Pulmonary artery endothelial cell (primary cell): ENCODE measurements at places on chromosomes 2 and 18.

- DNase-seq, result peak; percentile 71
Observed at GRCh38 chr2:1742681-1743395, 1.5 kb downstream of the PXDN start.

DNA sequence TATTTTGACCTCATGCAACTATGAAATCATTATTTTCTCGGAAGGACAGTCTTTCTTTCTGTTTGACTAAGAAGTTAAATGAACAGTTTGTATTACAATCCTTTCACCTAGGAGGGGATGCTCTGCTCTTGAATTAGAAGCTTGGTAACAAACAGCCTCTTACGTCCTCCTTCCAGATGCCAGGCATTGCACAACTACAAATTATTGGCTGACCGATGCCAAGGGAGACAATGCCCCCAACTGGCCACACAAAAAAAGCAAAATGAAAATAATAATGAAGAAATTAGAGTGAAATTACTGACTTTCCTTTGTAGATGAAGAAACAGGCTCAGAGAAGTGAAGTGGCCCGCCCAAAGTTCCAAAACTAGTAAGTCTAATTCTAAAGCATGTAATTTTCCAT, 177.9 kb downstream of the CYRIA start:
- DNase-seq, result no peak

- DNase-seq, result no peak
Observed at GRCh38 chr2:3113769-3114168, 263.8 kb downstream of the EIPR1 start.

- no peak for DNase-seq
Observed at GRCh38 chr2:99803846-99804245, 314.0 kb upstream of the REV1 start.

DNA sequence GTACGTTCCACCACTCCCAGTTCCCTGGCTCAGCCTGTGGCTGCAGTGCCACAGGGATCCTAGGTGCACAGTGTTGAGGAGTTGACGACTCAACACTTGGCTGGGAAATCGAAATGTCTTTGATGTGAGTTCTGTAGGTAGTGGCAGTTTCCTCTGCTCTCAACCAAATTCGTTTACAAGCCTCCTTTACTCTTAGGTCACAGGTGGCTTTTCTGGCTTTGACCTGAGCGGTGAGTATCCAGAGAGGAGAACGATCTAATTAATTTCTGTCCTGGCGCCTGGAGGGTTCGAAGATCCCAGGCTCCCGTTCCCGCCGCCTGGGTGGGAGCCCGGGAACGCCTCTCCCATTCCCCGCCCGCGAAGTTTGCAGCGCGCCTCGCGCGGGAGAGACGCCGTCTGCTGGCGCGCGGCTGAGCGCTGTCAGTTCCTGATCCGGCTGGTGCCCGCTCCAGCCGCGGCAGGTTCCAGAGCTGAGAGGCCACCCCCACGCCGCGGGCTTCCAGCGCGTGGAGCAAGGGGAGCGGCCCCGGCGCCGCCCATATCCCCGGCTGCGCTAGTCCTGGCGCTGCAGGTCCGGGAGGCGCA, at the start of gene LAMA3:
LAMA3 (plus strand) TSS at position 423 of the 585 bp plus-strand sequence. CDS start 231 bp downstream, outside the sequence.
- DNase-seq, result no peak

- no peak for DNase-seq
Observed at GRCh38 chr2:47888581-47889280, 17.6 kb downstream of the FBXO11 start.

GRCh38 chr18:7307526-7307925, 76.6 kb downstream of the LRRC30 start:
- no peak for DNase-seq

- DNase-seq, result no peak
Observed at GRCh38 chr2:163066085-163066484, 227.5 kb upstream of the KCNH7 start.

GRCh38 chr2:227816507-227817294, 3.1 kb downstream of the CCL20 start:
- no peak for DNase-seq

- no peak for DNase-seq
Observed at GRCh38 chr2:102266204-102266603, 45.2 kb upstream of the IL1RL1 start.
